Brain pericyte (primary cell): ENCODE measurements at places on chromosomes 2 and 18.

- no peak for DNase-seq
Observed at GRCh38 chr2:177551989-177552421, 159.4 kb downstream of the AGPS start.

DNA sequence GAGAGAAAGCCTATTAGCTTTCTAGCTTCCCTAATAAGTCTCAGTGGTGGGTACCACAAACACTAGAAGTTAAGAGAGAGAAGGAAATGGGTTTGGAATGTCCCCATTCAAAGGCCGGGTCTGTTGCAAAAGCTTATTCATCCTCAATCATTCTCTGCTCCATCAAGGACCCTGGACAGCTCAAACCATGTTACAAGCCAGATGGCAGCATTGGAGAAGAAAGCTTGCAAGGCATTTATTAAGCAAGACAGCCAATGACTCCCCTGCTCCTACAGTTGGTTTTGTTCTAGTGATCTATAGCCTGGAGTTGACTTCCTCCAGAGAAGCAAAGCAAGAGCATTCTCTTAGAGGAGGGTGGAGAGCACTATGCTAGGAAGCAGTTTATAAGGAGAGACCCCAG, 86.9 kb upstream of the LMAN1 start:
- DNase-seq = no peak

DNA sequence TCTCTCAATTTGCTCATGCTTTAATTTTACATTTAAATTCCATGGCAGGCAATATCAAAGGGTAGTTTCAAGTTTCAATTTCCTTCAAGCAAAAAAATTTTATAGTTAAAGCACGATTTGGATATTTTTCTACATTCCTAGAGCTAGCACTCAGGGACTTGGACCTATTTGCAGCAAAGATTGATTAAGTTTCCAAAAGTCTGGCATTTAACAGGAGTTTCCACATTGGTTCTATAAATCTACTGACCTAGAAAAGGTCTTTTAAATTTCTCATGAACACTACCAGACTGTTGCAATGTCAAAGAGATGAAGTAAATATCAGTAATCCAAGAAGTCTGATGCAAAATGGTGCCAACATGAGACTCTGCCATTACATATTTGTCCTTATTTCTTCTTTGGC, 253.7 kb upstream of the LINC00305 start:
- no peak for DNase-seq

DNA sequence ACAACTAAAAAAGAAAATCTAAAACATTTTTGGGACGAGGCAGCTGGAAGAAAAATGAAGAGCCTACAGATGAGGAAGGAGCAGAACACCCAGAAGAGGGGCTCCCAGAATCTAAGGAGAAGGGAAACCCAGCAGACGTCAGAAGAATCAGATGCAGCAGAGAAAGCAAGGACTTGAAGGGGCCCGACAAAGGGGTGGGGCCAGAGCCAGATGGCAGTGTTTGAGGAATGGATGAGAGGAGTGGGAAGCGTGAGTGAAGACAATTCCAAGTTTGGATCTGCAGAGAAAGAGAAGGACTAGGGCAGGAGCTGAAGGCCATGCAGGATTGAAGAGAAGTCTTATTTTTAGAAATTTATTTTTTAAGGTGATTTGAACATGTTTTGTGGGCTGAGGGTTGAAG, 19.3 kb downstream of the PTMA start:
- no peak for DNase-seq

- DNase-seq = no peak
Observed at GRCh38 chr2:66240286-66240685, 194.6 kb upstream of the MEIS1 start.

- no peak for DNase-seq
Observed at GRCh38 chr18:63325086-63325686, 5.6 kb upstream of the BCL2 start.

GRCh38 chr2:132984731-132985130, 314.7 kb upstream of the LYPD1 start:
- no peak for DNase-seq

- DNase-seq = peak; percentile 4
Observed at GRCh38 chr18:42765302-42765701, 350.2 kb downstream of the RIT2 start.

DNA sequence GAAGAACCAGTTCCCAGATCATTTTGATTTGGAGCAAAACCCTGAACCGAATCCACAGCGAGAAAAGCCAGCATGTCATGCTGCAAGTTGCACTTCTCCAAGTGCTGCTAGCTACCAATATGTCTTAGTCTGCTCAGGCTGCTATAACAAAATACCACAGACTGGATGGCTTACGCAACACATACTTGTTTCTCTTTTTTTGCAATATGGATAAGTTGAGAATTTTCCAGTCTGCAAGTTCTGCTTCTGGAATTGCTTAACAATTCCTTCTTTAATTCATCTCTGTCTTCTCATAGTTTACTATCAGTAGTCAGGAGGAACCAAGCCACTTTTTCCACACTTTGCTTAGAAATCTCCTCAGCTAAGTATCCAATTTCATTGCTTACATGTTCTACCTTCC, 105.9 kb upstream of the RBBP8 start:
- DNase-seq = no peak

DNA sequence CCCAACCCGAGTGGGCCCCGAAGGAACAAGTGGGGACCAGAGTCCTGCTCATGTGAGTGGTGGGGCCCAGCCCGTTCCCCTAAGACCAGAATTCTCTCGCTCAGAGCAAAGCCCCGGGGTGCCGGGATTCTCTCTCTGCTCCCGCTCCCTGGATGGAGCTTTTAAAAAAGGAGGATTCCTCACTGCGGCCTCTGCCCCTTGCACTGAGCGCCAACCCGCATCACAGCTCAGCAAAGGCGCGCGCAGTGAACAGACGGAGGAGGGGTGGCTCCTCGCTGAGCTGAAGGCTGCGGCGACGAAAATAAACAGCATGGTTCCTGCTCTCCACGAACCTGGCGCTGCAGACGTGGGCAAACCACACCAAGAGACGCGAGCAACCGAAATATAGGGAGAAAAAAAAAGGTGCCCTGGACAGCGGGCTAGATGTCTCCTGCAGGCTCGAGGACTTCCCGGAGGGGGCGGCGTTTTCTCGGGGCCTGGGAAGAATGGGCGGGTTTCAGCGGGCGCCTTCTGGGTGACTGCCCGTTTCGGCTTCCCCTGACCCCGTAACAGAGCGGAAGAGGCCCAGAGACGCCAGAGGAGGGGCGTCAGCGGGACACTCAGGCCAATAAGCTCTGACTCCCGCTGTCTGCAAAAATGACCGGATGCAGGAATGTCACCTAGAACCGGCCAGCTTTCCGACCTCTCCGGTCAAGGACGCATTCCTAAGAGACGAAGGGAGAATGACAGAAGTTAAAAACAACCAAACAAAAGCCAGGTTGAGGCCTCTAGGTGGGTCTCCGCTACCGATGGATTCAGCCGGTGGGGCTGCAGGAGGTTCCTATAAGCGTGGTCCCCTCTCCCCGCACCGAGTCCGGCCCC, 819 bp upstream of the KLF11 start:
- DNase-seq = no peak

- no peak for DNase-seq
Observed at GRCh38 chr2:71130905-71131244, 441 bp downstream of the MPHOSPH10 start.

GRCh38 chr2:23518481-23519333, 133.7 kb downstream of the KLHL29 start:
- no peak for DNase-seq
